ENCODE measurements at places on chromosomes 16 and 17. TPM values are rescaled to one million over a fixed set of nuclear protein-coding genes. Genes with fewer than 3 reads are reported as not detected.
A peak's percentile ranks its signal among the peaks of the same experiment; 100 is the strongest.

The KRT40 gene
- not detected for total RNA-seq

The SPATA32 gene
- 0.27 TPM for total RNA-seq

The CRHR1 gene
- not detected for total RNA-seq

The PNMT gene
- total RNA-seq = 0.40 TPM

The NLGN2 gene
- total RNA-seq = 10.9 TPM

- peak; percentile 61 for DNase-seq
Measured at GRCh38 chr17:42133461-42134041, 10.9 kb downstream of the HSPB9 start.

GRCh38 chr17:42565523-42566214 lies 1.2 kb upstream of the MLX start:
- DNase-seq = no peak

DNA sequence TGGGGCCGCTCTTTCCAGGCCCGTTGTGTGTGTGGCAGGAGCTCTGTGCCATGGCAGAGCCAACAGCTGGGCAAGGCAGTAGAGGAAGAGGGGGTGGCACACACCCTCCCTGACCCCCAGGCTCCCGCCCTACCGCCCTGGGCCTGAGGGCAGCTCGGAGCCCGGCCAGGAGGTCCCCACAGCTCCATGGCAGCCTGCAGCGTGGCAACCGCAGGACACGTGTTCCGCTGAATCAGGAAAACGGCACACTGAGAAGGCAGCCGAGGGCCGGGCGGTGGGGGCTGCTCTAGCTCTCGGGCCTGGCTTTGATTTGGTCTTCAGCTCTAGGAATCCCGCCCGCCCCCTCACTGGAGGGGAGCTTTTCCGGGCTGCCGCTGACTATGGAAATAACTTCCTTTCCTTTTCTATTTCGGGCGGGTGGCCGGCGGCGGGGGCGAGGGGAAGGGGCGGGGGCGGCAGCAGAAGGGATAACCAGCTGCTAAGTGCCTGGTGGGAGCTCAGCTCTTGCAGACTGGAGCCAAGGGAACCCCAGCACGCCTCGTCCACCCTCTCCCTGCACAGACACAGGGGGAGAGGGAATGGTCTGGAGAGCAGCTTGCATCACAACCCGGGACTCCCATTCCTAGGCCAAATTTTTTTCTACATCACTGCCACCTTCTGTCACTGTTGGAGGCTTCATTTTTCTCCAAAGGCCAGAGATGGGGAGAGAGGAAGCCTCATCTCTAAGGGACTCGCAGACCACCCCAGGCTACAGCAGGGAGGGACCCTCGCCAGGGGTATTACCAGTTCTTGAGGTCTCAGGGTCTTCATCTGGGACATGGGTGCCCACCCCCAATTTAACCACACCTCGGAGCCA lies 24.8 kb upstream of the MRPS23 start:
- peak; percentile 64 for DNase-seq

DNA sequence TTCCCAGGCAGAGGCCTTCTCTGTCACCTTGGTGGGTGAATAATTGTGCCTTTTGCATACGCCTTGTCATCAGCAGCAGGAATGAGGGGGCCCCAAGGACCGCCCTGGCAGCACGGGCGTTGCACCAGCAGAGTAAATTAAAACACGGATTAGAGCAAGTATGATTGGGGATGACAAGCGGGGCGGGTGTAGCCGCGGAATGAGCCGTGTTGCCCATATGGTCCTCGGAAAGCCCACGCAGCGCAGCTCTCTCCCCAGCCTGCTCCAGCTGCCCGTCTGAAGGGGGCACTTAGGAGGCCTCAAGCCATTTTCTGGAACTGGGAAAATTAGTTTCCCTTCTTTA lies 299.4 kb upstream of the IRX3 start:
- no peak for DNase-seq

DNA sequence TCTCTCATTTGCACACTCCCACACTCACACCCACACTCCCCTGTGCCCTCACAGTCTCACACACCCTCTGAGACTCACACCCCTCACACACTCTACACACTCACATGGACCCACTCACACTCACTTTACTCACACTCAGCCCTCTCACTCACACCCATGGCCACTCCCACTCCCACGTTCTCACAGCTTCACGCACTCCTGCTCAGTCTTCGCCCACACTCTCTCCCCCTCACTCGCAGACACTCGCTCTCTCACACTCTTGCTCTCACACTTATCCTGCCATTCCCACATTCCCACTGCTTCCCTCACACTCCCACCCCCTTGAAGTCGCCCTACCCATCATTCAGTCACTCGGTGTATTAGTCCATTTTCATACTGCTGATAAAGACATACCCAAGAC lies 47.9 kb downstream of the CCDC182 start:
- no peak for DNase-seq

- DNase-seq = no peak
Measured at GRCh38 chr16:73482310-73482709, 434.4 kb upstream of the ZFHX3 start.

DNA sequence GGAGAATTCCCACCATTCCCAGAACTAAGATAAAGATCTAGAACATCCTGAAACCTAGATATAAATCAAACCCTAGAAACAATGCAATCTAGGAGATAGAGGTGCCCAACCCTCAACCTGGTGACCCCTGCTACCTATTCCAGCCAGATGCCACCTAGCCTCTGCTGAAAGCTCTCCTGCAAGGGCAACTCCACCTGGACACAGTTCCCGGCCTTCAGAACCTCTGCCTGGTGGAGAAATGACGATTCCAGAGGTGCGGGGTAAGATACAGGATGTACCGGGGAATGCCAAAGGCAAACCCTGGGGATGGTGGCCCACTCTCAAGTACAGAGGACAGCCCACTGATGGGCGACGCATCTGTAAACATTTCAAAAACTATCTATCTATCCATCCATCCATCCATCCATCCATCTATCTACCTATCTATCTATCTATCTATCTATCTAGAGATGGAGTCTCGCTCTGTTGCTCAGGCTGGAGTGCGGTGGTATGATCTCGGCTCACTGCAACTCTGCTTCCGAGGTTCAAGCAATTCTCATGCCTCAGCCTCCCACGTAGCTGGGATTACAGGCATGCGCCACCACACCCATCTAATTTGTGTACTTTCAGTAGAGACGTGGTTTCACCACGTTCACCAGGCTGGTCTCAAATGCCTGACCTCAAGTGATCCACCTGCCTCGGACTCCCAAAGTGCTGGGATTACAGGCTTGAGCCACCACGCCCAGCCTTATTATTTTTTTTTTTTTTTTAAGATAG lies 19.0 kb downstream of the MEAK7 start:
- DNase-seq = no peak
